ENCODE measurements at places on chromosomes 2 and 18. TPM values are rescaled to one million over a fixed set of nuclear protein-coding genes. Genes with fewer than 3 reads are reported as not detected.

The FBXO41 gene
- total RNA-seq = 5.2 TPM

The CYP27C1 gene
- total RNA-seq = 4.7 TPM

The KCNE4 gene
- total RNA-seq = 0.50 TPM

The RAB27B gene
- 10.5 TPM for total RNA-seq

The TNS1 gene
- total RNA-seq = 8.0 TPM

The CYP1B1 gene
- 4.2 TPM for total RNA-seq

The FSIP2 gene
- not detected for total RNA-seq

The CEP192 gene
- 7.6 TPM for total RNA-seq

The VWC2L gene
- total RNA-seq = not detected

The CFAP210 gene
- total RNA-seq = 0.27 TPM

The SPDYA gene
- not detected for total RNA-seq

The TCF7L1 gene
- total RNA-seq = 10.4 TPM

The FNDC4 gene
- 3.7 TPM for total RNA-seq

The AAMP gene
- 132 TPM for total RNA-seq

The CDCA7 gene
- 48.6 TPM for total RNA-seq

The AOX1 gene
- total RNA-seq = 4.7 TPM

The PHLPP1 gene
- 8.9 TPM for total RNA-seq

The ANKRD62 gene
- not detected for total RNA-seq

The NEU4 gene
- total RNA-seq = 0.21 TPM
